ENCODE measurements at places on chromosomes 16 and 17. TPM values are rescaled to one million over a fixed set of nuclear protein-coding genes. Genes with fewer than 3 reads are reported as not detected.

SKAP1 gene
- not detected for total RNA-seq

TTLL6 gene
- total RNA-seq, result not detected

PPY gene
- total RNA-seq, result not detected

WNT3 gene
- total RNA-seq, result 1.1 TPM

NOG gene
- 0.09 TPM for total RNA-seq
